ENCODE measurements at places on chromosomes 6 and 20.

DNA sequence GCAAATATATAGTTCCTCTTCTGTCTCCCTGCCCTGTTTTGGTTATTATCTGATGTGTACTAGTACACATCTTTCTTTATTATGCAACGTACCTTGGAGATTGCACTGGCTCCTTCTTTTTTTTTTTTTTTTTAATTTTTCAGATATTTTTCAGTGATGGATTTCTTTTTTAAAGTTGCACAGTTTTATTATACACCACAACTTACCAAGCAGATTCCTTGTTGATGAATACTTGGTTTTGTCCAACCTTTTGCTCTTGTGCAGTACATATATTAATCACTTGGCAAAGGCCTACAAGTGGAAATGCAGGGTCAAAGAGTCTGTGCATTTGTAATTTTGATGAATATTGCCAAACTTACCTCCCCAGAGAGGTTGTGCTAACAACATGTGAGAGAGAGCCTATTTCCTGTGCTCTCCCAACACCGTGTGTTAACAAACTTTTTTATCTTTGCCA is 50.1 kb upstream of the RNF24 start:
- no peak for DNase-seq

DNA sequence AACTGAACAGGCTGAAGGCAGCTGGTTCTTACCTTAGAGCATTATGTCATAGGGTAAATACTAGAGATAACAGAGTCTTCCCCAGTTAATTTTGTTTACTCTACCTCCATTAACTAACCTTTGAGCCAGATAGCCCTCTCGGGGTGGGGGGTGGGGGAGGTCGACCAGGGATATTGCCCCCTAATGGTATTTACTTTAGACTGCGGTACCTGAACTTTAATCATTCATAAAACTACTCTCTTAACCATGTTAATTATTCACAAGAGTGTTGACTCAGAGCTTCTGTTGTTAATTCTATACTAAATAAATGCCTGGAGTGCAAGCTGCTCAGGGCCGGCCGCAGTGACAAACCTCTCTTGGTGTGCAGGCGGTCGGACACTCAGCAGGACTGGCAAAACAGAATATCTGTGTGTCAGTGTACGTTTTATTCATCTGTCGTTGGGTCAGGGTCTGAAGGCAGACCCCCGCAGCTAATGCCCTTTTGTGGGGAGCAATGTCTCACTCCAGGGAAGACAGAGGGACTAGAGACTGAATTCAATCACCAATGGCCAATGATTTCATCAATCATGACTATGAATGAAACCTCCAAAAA is 152.4 kb upstream of the COL21A1 start:
- no peak for DNase-seq

GRCh38 chr6:170178561-170179477 is 112.1 kb downstream of the DLL1 start:
- no peak for DNase-seq

DNA sequence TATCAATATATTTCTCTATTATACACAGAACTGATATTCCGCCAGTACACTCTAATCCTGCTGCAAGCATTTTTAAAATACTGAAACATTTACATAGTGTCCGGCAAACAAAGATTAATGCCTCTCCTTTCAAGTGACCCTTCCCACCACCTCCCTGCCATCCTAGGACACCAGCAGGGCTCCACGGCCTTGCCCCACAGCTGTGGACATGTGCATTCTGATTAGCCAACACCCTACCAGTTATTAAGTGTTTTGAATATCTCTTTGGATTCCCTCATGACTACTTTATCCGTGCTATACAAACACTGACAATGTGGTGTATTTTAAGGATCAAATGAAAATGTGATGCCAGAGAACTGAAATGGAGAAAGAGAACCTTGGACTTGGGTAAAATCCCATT is 615.1 kb downstream of the KIF16B start:
- DNase-seq: no peak

GRCh38 chr6:113642714-113643406 is 214.3 kb upstream of the MARCKS start:
- no peak for DNase-seq

- DNase-seq: no peak
These were observed 82.9 kb downstream of the SCML4 start for GRCh38 chr6:107741191-107741680.
